ENCODE measurements at places on chromosomes 12 and 14.

- DNase-seq = peak; percentile 61
Observed at GRCh38 chr12:120194534-120195395, at the start of gene GCN1. Gene GCN1 (minus strand): TSS chr12:120194715. CDS start chr12:120194697, 18 bp downstream.

- DNase-seq = no peak
Observed at GRCh38 chr12:76108356-76108755, 23.9 kb upstream of the NAP1L1 start.

DNA sequence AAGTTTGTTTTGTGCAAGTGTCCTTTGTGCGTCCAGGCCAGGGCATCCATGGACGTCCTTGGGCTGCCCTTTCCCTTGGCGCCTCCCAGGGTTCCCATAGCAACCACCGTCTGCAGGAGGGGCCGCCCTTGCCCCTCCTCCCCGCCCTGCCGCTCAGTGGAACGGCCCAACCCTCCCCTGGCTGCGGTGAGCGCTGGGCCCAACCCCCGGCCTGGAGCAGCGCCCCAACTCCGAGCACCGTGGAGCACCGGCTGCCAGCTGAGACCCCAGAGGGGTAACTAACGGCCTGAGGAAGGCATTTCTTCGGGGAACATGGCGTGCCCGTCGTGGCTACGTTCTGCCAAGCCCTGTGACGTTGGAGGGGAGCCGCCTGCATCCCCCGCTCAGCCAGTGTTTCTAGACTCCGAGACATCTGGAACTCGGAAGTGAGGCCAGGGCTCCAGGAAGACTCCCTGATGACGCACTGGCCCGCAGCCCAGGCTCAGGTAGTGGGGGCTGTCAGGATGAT, 5.3 kb upstream of the ACACB start:
- DNase-seq = no peak

- no peak for DNase-seq
Observed at GRCh38 chr14:77148510-77149231, 7.1 kb upstream of the ZDHHC22 start.

DNA sequence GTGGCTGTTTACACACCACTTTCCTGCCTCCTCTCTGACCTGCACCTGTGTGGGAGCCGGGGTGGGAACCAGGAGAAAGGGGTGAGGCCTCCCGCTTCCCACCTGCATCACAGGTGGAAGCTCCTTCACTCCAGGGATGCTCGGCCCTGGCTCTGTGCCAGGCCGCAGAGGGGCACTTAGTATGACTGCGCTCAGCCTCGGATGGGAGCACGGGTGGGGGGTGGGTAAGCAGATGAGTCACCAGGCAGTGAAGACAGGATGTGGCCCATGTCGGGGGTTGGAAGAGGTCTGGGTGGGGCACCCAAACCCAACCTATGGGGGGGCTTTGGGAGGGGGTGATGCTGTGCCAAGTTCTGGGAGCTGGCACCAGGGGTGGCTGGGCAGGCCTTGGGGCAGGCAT, 7.4 kb upstream of the CYP46A1 start:
- DNase-seq = no peak

DNA sequence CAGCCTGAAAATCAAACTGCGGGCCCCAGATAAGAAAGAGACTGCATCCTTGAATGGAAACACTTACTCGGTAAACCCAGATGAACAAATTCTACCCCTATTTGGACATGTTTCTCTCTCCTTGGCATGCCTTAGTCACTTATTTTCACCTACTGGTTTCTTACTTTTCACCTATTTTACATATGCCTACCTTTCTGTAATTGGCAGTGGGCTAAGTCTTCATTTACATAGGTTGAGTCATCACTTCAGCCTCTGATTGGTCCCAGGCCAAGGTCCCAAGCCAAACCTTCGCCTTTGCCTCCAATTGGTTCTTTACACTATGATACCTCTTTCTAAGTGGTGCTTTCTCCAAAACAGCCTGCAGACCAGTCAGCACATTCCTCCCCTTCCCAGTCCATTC, 111.3 kb downstream of the DYRK2 start:
- no peak for DNase-seq

GRCh38 chr12:123263196-123263817, 8.3 kb downstream of the CDK2AP1 start:
- no peak for DNase-seq

GRCh38 chr12:123365025-123365917, 624 bp upstream of the SBNO1 start:
- DNase-seq = peak; percentile 96

- no peak for DNase-seq
Observed at GRCh38 chr12:61757831-61758505, 502.2 kb upstream of the USP15 start.

DNA sequence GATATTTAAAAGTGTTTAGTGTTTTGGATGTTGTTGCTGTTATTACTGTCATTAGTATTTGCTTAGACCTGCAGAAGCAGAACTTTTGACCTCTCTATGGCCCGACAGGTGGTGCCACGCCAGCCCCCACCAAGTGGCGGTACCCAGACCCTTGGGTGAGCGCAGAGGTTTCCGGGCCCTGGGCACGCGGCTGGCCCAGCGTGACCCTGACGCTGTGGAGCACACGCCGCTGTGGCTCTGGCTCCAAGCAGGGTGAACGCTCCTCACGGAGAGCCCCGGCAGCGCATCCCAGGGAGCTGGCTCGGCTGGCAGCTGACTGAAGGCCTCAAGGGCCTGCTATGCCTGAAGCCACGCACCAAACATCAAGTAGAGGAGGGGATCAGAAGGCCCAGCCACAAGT, 22.6 kb downstream of the SLC25A47 start:
- no peak for DNase-seq

DNA sequence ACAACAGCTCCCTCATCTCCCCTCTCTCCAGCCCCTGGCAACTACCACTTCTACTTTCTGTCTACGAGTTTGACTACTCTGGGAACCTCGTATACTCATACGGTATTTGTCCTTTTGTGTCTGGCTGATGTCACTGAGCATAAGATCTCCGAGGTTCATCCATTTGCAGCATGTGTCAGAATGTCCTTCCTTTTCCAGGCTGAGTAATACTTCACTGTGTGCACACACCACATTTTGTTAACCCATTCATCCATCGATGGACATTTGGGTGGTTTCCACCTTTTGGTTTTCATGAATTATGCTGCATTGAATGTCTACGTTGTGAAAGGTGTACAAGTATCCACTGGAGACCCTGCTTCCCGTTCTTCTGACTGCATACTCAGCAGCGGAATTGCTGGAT, 24.1 kb upstream of the DLK1 start:
- DNase-seq = no peak

- no peak for DNase-seq
Observed at GRCh38 chr12:116376354-116377193, 99.1 kb upstream of the MED13L start.

GRCh38 chr14:61188978-61189808, 91.9 kb downstream of the TMEM30B start:
- no peak for DNase-seq

GRCh38 chr12:7131502-7131866, 1.3 kb downstream of the CLSTN3 start:
- DNase-seq = peak; percentile 8

- no peak for DNase-seq
Observed at GRCh38 chr12:14280921-14281320, 84.6 kb upstream of the ATF7IP start.

DNA sequence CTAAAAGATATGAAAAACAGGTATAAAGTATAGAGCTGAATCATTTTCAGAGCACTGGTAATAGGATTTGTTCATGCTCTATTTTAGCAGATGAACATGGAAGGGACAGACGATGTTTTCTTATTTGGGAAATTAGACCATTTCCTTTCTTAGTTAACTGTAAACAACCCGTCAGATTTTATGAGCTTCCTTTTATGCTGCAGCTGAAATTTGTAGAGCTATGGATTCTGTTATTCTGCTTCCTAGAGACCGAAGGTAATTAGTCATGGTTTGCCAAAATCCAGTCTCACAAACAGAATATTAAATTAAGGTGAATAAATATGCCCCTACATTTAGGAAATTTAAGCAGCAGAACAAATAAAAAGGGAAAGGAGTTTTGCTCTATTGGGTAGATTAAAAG, 180.2 kb upstream of the SYT1 start:
- no peak for DNase-seq

DNA sequence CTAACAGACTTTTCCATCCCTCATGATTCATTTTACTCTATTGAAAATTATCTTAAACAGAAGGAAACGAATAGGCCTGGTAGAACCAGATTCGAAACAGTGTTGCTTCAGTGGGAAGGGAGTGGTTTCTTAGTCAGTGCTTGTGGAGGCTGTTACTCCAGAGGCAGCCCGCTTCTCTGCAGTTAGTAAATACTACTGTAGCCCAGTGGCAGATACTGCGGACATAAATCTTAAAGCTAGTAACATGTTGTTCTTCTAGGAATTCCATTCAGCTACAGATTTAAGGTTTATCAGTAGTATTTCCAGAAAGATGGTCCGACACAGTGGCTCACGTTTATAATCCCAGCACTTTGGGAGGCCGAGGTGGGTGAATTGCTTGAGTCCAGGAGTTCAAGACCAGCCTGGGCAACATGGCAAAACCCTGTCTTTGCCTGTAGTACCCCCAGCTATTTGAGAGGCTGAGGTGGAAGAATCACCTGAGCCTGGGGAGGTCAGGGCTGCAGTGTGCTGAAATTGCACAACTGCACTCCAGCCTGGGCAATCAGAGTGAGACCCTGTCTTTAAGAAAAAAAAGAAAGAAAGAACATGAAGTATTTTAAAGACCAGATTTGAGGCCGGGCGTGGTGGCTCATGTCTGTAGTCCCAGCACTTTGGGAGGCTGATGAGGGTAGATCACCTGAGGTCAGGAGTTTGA, 45.9 kb downstream of the DIP2B start:
- no peak for DNase-seq

GRCh38 chr12:89038831-89039512, 313.3 kb downstream of the DUSP6 start:
- DNase-seq = no peak

- no peak for DNase-seq
Observed at GRCh38 chr12:125197326-125197725, 132.1 kb downstream of the AACS start.

- no peak for DNase-seq
Observed at GRCh38 chr14:73146111-73146510, 9.8 kb downstream of the PSEN1 start.

- DNase-seq = no peak
Observed at GRCh38 chr12:9632766-9633165, 25.1 kb upstream of the KLRB1 start.

GRCh38 chr12:57772429-57773322, at the start of gene EEF1AKMT3:
Gene EEF1AKMT3 (plus strand): TSS chr12:57772614. CDS start chr12:57772725, 111 bp downstream.
- no peak for DNase-seq

DNA sequence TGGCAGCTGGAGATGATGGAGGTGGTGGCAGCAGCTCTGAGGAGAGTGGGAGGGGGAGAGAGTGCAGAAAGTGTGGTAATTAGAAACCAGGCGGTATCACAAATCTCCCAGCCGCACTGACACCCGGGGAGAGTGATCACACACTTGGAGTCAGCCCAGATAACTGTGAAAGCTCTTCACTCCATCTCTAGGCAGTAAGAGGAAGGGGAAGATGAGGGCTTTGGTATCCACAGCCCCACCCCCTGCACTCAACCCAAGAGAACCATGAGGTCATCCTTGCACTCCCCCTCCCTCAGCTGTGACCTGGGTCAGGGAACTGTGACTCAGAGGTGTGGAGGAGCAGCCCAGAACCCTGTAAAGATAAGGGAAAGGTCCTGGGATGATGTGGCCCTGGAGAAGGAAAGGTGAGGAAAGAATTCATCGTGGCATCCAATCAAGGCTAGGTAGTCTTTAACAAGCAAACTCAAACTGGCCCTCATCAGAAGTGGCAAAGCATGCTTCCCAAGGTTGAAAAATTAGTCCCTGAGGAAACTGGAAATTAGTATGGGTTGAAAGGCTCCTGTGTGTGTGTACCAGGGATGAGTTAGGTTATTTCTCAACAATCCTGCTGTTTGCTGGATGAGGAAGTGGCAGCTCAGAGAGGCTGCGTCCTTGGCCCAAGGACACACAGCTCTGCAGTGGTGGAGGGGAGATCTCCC, 111.0 kb upstream of the LHX5 start:
- DNase-seq = no peak

- no peak for DNase-seq
Observed at GRCh38 chr14:89029961-89030694, 205.7 kb downstream of the TTC8 start.
